Suprapubic skin (tissue), 4 donors: ENCODE measurements at places on chromosomes 13 and 19.
A peak's percentile ranks its signal among the peaks of the same experiment; 100 is the strongest.

DNA sequence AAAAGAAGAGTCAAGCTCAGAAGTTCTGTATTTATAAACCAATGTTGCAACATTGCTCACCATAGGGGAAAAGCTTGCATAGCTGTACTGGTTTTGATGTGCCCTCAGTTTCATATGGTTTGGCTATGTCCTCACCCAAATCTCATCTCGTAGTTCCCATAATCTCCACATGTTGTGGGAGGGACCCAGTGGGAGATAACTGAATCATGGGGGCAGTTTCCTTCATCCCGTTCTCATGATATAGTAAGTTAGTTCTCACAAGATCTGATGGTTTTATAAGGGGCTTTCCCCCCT lies 73.9 kb downstream of the TNFRSF19 start:
- DNase-seq, result no peak

DNA sequence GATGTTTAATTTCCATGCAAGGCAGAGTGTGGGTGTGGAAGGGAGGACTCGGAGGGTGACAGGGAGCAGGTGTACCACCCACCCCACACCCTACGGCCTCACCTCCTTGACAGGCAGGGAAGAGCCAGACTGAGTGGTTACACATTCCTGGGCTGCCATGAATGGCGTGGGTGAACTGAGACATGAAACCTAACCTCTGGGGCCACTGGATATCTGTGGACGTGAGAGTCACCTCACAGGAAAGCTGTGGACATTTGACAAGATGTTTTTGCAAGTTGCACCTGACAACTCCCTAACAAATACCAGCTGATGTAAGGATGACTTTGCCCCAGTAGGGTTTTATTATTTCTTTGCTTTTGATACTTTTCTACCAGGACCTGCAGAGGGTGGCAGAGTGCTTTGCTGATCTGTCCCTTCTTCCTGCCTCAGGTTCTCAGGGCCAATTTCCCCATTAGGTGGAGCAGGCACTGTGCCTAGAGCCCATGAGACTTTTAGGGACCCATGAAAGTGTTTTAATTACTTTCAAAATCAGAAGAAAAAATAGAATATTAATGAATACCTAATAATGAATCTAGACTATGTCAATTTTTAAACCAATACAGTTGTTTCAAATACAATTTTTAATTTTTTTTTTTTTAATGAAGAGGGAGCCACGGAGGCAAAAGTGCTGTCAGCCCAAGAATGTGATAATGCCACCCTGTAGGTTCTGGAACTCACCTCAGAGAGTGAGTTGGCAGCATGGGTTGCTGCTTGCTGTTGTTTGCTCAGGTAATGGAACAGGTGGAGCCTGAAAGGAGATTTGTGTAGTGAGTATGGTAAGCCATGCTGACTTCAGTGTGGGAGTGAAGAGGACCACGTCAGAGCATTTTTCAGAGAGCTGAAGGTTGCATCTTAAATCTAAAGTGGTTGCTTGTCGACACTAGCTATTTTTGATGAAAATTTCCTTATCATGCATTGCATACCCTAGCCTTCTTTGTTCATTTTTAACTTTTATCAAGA lies 58.0 kb upstream of the CYSLTR2 start:
- DNase-seq, result no peak

DNA sequence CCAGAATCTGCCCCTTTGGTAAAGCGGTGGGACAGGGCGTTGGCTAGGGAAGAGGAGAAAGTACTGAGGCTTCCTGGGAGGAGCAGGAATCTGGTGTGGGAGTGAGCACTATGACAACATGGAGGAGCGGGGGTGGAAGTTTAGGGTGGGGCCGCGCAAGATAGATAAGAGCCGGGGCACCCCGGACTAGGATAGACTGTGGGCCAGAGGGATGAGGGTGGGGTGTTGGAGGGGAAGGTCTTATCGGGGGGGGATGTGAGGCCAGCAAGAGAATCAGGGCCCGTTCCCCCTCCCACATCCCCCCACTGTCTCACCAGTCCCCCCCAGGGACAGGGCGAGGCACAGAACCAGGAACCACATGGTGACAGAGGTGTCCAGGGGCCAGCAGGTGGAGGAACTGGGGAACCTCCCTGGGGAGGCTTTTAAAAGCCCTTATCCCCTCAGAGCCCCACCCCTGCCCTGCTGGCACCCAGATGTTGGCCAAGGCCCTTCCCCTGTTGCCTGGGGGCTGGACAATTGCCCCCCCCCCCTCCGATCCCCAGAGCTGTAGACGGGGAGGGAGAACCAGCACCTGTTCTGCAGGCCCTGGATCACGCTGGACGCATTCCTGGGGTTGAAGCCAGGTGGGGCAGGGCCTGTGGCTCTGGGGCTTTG lies at the start of gene KLK1:
Gene KLK1 (minus strand): TSS at position 399 of the 654 bp plus-strand sequence. CDS start 39 bp downstream, at position 360.
- DNase-seq, result no peak

GRCh38 chr13:101626925-101627555 lies 174.6 kb downstream of the ITGBL1 start:
- DNase-seq, result no peak

DNA sequence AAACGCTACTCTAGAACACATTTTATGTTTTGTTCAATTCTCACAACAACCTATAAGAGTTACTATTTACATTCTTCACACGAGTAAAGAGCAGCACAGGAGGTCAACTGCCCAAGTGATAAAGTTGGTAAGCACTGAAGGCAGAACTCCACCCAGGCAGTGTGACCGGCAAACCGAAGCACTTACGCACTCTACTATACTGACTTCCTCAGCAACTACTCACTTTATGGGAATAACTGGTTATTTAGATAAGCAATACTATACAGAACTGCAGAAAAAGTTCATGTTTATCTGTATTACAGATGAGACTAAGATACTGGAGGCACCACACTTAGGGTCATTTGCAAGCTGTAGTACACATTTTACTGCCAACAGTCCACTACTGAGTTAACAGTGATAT lies 28.8 kb downstream of the FOXO1 start:
- no peak for DNase-seq

DNA sequence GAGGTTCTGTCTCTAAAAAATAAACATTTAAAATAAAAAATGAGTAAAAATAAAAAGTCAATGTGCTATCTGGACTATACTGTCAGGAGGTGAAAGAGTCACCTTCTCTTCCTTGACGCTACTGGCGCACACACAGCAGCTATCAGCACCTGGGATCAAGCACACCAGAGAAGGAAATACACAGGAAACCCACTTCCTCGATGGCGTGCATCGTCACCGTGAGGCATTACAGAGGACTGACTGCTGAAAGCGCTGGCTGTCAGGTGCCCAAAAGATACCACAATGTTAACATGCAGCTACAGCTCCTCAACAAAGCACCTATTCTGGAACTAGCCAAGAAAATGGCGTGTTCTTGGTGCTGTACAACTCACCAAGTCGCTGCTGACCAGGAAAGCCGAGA lies 6.1 kb downstream of the SLC35E1 start:
- no peak for DNase-seq

GRCh38 chr13:79306650-79307049 lies 99.4 kb downstream of the RBM26 start:
- no peak for DNase-seq

- no peak for DNase-seq
Observed at GRCh38 chr19:28596561-28597071, 616.3 kb downstream of the UQCRFS1 start.

DNA sequence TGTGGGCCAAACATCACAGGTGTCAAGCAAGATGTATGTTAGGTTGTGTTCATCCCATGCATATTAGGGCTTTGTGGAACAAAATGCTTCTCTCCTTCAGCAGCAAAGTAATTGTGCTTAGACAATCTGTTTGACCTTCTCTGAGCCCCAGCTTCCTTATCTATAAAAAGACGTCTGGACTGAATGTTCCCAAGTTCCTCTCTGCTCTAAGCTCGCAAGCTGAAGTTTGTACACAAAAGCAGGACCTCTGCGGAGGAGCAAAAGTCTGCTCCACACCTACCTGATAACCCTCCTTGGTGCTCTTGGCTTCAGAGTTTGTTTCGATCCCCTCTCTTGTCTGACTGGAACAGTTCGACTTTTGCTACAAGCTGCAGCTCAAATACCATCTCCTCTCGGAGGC lies 95.7 kb upstream of the UBL3 start:
- no peak for DNase-seq

- DNase-seq, result no peak
Observed at GRCh38 chr13:75505327-75505726, 23.4 kb upstream of the TBC1D4 start.

DNA sequence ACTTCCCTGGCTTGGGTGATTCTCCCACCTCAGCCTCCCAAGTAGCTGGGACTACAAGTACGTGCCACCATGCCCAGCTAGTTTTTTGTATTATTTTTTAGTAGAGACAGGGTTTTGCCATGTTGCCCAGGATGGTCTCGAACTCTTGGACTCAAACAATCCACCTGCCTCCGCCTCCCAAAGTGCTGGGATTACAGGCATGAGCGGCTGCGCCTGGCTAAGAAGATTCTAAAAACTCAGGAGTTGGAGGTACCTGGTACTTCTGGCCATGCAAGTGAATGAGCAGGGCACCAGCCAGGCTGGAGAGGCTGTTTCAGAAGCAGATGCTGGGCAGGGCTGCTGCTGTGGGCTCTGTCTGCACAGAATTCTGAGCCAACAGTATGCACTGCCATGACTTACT lies 6.1 kb downstream of the MZF1 start:
- no peak for DNase-seq

DNA sequence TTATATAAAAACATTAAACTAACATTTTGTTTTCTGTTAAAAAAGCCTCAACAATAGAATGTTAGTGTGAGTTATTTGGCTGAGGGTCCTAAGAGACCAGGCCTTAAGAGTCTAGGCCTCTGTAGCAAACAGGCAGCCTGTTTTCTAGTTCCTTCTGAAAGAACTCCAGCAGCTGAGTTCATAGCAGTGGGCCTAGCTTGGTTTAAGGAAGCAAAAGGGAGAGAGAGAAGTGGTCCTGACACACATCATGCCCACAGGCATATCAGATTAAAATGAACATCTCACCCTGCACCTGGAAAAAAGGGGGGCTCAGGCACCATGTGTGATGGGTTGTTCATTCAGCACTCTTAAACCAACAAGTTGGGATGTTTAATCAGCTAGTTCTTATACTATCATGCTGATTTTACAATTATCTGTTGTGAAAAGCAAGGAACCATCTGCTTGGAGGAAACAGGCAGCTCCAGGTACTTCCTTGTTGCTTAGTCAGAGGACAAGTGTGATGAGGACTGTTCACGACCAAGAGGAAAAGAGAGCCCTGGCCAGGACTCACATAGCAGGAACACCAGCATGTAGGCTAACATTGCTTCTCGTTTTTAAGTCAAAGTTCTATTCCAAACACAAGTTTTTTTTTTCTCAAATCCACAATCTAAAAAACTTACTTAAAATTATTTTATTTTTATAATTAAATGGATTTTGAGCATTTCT lies 81.3 kb upstream of the FRY start:
- DNase-seq, result no peak

GRCh38 chr13:99123101-99124045 lies 77.3 kb upstream of the UBAC2 start:
- no peak for DNase-seq

- no peak for DNase-seq
Observed at GRCh38 chr13:40116008-40116407, 460.5 kb downstream of the COG6 start.

GRCh38 chr19:5984600-5984999 lies 6.7 kb upstream of the RANBP3 start:
- DNase-seq, result no peak

GRCh38 chr13:31436478-31436877 lies 236.7 kb downstream of the B3GLCT start:
- DNase-seq, result no peak

DNA sequence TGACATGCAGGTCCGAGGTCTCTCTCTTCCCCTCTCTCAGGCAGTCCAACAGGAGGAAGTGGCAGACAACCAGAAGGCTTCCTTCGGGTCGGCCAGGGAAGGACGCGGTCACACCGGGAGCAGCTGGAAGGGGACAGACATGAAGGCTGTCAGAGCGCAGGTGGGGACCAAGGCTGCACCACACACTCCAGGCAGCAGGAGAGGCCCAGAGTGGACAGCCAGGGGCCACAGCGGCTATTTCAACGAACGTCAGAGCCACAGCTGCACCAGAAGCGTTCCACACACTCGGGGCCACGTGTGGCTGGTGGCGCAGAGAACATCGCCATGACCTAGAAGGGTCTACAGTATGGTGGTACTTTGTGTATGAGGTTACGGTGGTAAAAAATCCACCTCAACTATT lies 16.0 kb upstream of the SLC39A3 start:
- no peak for DNase-seq

DNA sequence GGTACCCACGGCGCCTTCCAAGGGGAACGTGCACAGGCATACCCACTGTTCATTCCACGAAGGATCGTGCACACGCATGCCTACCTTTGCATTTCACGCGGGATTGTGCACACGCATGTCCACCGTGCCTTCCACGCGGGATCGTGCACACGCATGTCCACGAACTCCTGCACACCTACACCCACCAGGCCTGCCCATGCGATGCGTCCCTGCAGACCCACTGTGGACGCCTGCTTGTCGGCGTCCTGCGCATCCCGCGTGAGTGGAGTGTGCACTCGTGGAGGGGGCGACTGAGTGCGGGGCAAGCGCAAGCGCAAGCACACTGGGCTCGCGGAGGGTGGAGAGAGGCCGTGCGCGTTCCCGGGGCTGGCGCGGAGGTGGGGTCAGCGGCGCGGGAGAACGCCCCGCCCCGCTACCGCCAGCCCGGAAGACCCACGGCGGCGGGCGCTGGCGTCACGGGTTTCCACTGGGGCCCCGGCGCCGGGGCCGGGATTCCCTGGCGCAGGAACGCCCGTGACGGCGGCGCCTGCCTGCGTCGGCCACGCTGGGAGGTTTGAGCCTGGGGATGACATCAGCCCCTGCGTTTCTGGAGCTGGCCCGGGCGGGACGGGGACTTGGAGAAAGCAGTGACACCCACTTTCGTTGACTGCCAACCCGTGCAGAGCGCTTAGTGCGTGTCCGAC lies 18.7 kb downstream of the GADD45B start:
- DNase-seq, result peak; percentile 92
